ENCODE measurements at places on chromosomes 12 and 14.

DNA sequence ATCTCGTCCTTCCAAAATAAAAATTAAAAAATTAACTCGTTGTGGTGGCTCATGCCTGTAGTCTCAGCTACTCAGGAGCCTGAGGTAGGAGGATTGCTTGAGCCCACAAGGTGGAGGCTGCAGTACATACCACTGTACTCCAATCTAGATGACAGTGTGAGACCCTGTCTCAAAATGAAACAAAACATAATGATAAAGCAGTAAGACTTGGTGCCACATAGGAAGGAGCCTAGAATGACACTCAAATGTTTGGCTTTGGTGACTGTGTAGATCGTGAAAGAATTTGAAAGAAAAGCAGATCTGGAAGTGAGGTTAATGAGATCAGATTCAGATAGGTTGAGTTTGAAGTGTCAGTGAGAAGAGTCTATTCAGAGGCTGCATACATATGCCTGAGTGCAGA, 150.1 kb upstream of the ATP2B1 start:
- no peak for DNase-seq

DNA sequence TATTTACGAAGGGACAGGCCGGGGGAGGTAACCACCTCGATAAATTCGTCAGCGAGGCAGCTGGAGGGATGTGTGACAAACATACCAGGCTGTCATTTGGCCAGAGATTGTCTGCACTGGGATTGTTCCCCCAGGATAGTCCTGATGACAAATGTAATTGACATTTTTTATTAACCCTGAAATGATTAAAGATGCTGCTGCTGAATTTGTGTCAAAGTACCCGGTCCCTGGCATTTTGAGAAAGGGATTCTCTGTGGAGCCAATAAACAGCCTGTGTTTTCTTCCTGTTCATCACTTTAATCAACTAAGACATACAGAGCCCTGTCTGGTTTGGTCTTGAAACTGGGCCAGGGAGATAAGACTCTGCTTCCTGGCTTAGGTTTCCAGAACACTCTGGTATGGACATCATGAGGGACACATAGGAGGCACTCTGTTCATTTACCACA, 117.6 kb downstream of the SLC25A47 start:
- no peak for DNase-seq

DNA sequence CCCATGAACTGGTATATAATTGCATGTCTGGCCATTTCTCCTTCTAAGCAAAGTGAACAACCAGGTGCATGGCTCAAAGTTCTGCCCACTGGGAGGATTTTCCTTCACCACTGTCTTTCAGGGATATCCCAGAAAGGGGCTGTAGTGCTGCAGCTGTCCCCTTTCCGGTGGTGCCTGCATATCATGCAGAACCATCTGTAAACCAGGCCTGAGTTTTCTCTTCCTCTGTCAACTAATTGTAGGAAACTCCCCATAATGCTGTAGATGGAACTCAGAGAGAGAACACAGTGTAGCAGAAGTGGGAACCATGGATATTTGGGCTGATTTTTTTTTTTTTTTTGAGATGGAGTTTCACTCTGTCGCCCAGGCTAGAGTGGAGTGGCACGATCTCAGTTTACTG, 45.6 kb upstream of the CRY1 start:
- DNase-seq: no peak

DNA sequence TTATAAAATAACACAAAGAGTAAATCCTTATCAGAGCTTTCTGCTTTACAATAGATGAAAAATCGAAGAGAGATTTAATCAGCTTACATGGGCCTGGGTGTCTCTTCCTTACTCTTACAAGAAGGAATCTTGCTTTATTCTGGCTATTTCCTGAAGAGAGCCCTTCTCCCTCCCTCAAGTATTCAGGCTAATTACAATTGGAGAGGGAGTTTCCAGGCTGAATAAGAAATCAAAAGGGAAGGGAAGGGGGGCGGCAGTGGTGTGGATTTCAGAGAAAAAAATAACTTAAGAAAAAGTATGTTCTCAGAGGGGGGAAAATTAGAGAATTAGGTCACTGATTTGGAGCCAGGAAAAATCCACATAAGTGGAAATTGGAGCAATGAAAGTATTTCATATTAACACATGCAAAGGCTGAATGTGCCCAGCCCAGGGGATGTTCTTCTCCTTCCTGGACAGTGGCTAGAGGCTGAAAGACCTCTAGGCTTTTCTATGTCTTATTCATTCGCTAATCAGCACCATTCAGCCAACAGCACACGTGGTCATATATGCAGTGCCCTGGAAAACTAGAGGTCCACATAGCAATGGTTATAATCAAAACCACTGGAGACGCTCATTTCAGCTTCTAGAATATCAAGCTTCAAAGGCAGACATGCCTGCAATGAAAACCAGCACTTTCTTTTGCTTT, 158.9 kb upstream of the BTG1 start:
- no peak for DNase-seq

DNA sequence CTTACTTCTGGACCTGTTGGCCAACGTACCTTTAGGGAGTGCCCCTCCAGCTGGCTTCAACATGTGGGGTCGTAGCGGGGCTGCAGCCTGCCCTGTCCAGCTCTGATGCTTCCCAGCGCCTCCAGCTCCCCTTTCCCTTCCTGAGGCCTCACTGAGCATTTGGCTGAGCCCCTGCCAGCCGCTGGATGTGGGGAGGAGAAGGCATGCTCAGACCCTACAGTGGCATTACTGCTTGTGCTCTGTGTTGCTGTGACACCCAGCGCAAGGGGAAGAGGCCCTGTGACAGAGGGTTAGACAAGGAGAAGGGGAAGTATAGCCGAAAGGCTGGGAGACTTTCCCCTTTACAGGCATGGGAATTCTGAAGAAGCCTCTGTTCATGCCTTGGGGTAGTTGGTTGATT, 145.9 kb downstream of the PRKCH start:
- DNase-seq: no peak

- DNase-seq: no peak
Observed at GRCh38 chr12:98465950-98466602, 49.3 kb upstream of the TMPO start.

GRCh38 chr14:52895000-52895399, 55.9 kb downstream of the FERMT2 start:
- DNase-seq: no peak

GRCh38 chr12:120830052-120830940, 73.9 kb downstream of the SPPL3 start:
- no peak for DNase-seq

DNA sequence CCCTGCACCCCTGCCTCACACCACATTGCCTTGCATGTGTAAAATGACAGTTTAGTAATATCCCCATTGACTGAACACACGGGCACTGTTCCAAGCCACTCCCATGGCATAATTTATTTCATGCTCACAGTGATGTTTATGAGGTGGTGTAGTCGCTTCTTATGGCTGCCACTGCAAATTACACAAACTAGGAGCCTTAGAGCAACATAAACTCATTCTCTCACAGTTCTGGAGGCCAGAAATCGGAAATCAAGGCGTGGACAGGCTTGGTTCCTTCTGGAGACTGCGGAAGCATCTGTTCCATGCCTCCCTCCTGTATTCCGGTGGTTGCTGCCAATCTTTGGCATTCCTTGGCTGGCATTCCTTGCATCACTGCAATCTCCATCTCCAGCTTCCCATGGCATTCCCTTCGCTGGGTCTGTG, 97.3 kb downstream of the RIN3 start:
- DNase-seq: no peak

DNA sequence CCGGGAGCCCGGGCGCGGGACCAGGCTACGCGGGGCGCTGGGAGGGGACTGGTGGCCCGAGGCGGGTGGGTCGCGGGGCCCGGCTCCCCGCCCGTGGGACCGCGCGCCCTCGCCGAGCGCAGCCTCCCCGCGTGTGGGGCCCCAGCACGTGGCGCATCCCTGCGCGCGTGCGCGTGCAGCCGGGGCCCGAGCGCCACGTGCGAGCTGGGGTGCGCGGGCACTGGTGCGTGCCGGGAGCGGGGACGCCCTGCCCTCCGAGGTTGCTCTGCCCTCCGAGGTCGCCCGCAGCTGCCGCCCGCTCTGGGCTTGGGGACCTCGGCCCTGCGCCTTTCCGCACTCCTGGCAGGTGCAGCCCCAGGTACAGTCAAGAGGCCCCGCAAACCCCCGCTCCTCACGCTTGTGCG, 365 bp upstream of the CCDC88C start:
- DNase-seq: peak; percentile 79

- DNase-seq: no peak
Observed at GRCh38 chr12:87766044-87766443, 263.2 kb downstream of the C12orf50 start.

DNA sequence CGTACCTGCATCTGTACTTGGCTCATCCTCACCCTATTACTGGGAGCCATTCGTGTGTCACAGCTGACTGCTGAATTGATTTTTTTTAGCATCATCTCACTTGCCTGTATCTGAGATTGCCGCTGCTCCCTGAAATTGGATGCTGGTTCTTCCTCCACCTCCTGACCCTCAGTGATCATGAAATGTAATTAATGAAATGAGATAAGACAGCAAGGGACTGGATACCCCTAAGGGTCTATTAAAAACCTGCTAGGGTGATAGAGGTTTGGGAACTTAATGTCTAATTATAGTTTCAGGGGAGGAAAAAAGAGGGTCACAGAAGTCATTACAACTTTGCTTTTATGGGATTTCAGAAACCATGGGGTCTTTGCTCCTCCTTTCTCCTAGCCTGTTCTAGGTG, 410.6 kb downstream of the DPF3 start:
- no peak for DNase-seq

GRCh38 chr12:4943067-4943937, 33.6 kb downstream of the KCNA1 start:
- no peak for DNase-seq

DNA sequence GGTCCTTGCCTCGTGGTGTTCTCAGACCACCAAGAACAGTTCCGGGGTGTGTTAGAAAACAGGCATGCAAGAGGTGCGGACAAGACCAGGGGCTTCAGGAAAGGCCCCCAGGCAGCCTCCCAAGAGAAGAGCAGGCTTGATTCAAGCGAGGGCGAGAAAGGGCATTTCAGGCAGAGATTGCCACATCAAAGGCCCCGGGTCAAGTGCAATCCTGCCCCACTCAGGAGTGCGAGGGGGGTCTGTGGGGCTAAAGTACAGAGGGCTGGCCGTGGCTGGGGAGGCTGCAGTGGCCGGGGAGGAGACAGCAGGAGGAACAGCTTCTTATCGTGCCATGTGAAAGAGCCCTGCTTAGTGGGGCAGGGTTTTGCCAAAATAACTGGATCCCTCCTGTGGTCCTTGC, 2.7 kb upstream of the BDKRB2 start:
- DNase-seq: no peak

DNA sequence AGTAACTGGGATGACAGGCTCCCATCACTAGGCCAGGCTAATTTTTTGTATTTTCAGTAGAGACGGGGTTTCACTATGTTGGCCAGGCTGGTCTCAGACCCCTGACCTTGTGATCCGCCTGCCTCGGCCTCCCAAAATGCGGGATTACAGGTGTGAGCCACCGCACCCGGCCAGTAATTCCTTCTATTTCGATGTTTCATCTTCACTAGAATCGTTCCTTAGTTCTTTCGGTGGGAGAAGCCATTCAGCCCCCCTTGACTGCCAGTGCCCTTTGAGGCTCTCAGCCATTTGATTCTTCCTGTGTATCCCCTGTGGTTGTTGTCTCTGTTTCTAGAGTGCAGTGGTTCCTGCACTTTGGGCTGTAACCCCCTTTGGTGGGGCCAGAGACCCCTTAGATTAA, 174.1 kb downstream of the ETV6 start:
- no peak for DNase-seq

- DNase-seq: no peak
Observed at GRCh38 chr14:60125918-60126317, 34.2 kb downstream of the PCNX4 start.

- DNase-seq: no peak
Observed at GRCh38 chr14:93977790-93978581, 1.6 kb upstream of the ASB2 start.

GRCh38 chr14:57254884-57255283, 13.8 kb downstream of the EXOC5 start:
- no peak for DNase-seq
